Natural killer cell treated with Interleukin-12 subunit alpha and Interleukin-12 subunit beta and Interleukin-15 and Interleukin-18, amount 100 ng/mL, for 72 hours (primary cell): ENCODE measurements at places on chromosomes 1 and 21. TPM values are rescaled to one million over a fixed set of nuclear protein-coding genes. Genes with fewer than 3 reads are reported as not detected.

The RGS1 gene
- total RNA-seq, result 67.6 TPM

- no peak overlapping the region for H3K4me3 ChIP-seq
- DNase-seq, result no peak
- no peak overlapping the region for H3K27ac ChIP-seq
- H3K36me3 ChIP-seq, result no peaks in the 10 kb centered on the region
- peaks cover 38% of the 10 kb centered on the region for H3K27me3 ChIP-seq
- no peaks in the 10 kb centered on the region for H3K4me1 ChIP-seq
These were observed 417.2 kb upstream of the KAZN start for GRCh38 chr1:14181191-14181795.

The OR2L3 gene
- total RNA-seq, result not detected

GRCh38 chr1:88730132-88730675 lies 46.1 kb downstream of the PKN2 start:
- no peaks in the 10 kb centered on the region for H3K27me3 ChIP-seq
- DNase-seq, result no peak
- no peak overlapping the region for H3K4me3 ChIP-seq
- H3K27ac ChIP-seq, result peak overlapping the region; percentile 32
- H3K36me3 ChIP-seq, result peaks cover 13% of the 10 kb centered on the region

DNA sequence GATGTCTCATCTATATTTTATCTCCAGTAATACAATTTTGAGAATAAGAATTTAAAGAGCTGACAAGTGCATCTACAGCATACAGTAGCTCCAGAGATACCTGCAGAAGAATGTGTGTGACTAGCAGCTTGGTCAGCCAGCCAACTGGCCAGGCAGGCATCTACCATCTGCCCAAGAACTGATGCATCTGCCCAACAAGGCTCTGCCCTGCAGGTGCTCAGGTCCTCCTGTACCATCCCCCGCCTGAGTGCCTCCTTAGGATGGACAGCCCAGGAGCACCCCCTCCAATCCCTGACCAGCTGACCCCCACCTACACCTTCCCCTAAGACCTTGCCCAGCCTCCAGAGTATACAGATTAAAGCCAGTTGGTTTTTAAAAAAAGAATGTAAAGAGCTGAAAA lies 30.3 kb downstream of the TMEM69 start:
- H3K27me3 ChIP-seq, result no peaks in the 10 kb centered on the region
- H3K4me3 ChIP-seq, result no peak overlapping the region
- H3K4me1 ChIP-seq, result peaks cover 3% of the 10 kb centered on the region
- H3K27ac ChIP-seq, result no peak overlapping the region
- DNase-seq, result no peak
